ENCODE measurements at places on chromosomes 7 and 10.
A peak's percentile ranks its signal among the peaks of the same experiment; 100 is the strongest.

- no peak for DNase-seq
Measured at GRCh38 chr10:76301950-76302349, 870.5 kb downstream of the LRMDA start.

GRCh38 chr7:3094701-3095445, 51.2 kb upstream of the CARD11 start:
- DNase-seq, result no peak

DNA sequence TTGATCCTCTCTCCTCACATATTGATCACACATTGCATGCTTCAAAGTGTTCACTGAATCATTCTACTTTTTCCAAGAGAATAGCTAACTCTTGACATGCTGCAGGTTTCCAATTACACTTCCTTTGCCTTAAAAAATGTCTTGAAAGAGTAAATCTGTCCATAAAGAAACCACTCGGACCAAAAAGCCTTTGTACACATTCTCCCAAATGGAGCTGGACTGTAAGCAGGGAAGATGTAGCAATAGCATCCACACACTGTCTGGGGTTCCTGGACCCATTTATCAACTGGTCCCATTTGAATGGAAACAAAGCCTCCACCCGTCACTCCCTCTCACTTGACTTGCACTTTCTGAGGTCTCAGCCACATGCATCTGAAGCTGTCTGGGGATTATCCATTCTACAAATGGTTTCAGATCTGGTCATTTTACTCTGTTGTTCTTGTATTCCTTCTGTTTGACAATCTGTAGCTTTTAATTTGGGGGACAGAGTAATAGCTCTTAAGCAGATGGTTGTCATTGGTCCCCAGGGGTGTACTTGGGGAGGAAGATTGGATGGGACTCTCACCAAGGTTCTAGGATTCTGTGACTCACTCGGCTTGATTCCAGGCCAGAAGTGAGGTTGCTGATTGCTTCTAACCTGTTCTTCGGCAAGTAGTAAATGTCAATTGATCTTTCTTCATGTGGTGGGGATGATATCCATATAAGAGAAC, 203.5 kb downstream of the HIBADH start:
- no peak for DNase-seq

GRCh38 chr7:28575241-28575643, 162.9 kb downstream of the CREB5 start:
- no peak for DNase-seq

DNA sequence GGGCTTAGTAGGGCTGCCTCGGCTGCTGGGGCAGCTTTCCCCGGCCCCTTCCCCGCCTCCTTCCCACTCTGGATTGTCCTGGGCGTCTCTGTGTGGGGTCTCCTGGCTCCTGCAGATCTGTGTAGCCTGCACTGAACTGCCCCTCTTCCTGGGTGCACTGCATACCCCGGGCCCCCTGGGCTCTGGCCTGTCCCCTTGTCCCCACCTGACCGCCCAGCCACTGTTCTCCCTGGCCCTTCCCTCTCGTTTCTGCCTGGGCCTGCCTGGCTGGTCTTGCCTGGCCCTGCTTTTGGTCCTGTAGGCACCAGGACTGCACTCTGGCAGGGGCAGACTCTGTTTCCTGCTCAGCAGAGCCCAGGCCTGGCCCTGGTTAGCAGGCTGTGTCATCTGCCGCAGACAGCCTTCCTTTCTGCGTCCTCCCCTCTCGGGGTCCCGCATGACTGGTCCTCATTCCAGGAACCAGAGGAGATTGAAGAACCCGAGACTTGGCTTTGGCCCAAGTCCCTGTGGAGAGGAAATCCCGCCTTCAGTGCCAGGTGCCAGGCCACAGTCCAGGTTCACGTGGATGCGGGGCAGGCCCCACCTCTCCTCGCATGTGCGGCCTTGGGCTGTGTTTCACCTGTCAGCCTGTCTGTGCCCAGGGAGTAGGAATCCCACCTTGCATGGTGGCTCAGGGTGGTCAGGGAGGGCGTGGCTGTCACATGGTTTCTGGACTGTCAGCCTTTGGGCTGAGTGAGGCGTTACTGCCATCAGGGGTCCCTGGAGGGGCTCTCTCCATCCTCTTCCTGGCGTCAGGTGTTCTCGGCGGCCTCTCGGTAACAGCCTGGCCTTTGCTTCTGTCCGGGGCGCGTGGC, 9.2 kb downstream of the INPP5A start:
- no peak for DNase-seq

GRCh38 chr10:100866575-100867098, 46.1 kb upstream of the SLF2 start:
- no peak for DNase-seq

DNA sequence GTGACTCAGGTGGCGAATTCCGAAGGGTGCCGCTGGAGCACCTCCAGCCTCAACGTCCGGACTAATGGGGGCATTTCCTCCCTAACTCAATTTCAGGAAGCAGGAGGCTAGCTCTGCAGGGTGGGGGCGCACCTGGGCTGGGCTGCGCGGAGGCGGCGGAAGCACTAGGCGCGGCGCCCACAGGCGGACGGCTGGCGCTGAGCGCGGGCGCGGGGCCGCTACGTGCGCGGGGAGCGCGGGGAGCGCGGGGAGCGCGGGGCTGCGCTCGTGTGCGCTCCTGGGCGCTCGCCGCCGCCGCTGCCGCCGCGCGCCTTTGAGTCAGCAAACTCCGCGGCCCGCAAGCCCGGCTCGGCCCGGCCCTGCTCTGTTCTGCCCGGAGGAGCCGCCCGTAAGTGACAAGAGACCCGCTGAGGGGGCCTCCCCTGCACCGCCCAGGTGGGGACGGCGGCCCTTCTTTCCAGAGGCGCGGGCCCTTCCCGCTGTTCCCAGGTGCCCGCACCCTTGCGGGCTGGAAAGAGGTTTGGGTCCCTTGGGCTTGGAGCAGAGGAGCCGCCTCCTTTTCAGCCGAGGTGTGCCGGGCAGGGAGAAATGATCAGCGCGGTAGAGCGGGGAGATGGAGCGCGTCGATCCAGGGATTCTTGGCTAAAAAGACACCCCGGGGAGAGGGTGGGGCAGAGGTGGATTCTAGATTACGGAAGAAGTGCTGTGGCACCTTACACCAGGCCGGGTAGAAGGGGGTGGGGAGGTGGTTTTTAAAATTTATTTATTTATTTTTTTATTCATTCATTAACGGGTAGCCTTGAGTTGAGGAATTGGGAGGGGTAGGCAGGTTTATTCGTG, at the start of gene SNX10:
TSS of gene SNX10 (plus strand) at position 164 of the 840 bp plus-strand sequence. CDS start 54,581 bp downstream, outside the sequence.
- DNase-seq, result no peak

DNA sequence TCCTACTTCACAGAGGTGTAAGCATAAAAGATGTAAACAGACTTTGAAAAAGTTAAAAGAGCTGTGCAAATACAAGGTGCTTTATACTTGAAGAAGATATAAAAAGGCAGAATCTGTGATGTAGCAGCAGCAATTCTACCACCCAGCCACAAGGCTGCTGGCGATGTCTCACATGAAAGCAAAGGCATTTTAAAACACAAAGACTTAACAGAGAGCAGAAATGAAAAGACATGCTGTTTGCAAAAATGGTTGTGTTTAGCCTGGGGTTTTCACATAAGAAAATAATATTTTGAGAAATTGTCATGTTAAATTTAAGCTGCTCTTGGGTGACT, 85.5 kb upstream of the ZNF800 start:
- no peak for DNase-seq

GRCh38 chr10:86803156-86803555, 46.7 kb downstream of the BMPR1A start:
- no peak for DNase-seq

GRCh38 chr10:100551738-100552137, 16.0 kb downstream of the HIF1AN start:
- DNase-seq, result no peak

DNA sequence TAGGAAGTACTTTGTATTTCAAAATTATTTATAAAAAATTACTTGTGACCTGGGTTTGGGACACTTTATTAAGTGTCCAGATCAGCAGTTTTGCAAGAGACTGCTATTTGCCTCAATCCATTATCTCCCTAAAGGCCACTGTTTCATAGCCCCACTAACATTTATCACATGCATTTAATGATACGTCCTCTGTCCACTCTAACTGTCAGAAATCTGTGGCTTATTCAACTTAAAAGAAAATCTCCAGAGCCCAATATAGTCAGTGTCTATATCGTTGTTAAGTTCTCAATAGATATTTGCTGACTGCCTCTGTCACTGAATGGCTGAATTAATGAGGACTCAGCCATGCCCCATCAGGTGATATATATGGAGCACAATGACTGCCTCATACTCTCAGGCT, 553.9 kb upstream of the POM121L12 start:
- DNase-seq, result no peak

DNA sequence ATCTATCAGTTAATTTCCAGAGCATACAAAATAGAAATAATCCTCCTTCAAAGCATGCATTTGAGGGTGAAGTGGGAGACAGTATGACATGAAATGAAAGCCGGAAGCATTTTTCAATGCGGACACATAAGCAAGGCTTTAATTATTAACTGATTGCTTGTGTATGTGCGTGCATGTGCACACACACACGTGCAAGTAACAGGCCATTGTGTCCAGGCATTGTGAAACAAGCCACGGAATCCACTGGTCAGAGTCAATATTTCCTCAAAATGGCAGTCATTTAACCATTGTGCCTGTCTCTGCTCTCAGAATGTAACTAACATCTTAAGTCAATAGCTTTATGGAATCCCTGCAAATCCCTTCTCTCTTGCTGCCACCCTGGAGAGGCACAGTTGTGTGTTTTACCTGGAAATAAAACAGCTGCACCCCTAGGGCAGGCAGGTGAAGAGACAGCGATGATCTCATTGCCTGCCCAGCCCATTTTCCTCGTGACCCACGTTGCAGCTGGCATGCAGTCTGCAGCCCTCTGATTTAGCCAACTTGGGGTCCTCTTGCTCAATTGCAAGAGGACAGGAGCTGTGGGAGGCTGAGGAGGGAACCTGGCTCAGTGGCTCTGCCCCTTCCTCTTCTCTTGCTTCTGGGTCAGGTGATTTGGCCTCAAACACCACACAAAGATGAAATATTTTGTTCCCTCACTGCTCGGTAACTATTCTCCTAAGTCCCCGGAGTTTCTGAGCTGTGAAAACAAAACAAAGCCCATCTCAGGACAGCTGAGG, 500.9 kb upstream of the ZMIZ1 start:
- no peak for DNase-seq

GRCh38 chr10:72370201-72370722, 15.5 kb upstream of the DNAJB12 start:
- DNase-seq, result no peak

DNA sequence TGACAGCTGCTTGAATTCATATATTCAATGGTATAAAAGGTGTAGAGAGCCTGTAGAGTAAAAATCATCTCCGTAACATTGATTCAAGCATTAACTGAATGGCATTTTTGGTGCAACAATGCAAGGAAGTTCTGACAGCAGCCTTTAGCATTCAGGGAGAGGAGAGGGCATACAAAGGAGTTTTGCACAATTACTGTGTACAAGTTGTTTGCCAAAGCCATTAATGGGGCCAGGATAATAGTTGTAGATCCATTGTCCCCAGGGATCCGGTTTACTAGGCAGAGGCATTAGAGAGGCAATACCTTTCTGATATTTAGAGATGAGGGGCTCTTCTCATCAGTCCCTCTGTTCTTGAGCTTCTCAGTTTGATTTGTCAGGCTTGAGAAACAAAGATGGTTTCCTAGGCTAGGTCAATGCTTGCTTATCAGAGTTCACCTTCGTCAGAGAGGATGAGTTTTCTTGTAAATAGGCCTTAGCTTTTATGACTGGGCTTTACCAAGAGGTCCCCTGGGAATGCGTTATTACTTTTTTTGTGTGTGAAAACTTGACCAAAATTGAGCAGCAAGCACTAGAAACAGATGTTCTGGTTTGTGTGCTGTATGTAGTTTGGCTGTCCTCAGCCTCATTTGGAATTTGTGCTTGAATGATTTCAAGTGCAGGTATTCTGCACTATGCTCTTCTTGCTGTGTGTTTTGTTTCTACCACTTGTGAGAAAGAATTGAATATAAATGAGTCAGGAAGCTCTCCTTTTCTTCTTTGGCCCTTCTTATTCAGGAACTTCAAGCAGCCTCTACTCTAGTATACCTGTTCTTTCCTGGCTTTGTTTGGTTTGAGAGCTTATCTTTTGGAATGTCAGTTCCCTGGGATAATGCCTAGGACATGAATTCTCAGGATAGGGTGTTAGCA, 32.0 kb downstream of the SND1 start:
- no peak for DNase-seq

- DNase-seq, result no peak
Measured at GRCh38 chr7:80563561-80564327, 51.9 kb upstream of the GNAT3 start.

DNA sequence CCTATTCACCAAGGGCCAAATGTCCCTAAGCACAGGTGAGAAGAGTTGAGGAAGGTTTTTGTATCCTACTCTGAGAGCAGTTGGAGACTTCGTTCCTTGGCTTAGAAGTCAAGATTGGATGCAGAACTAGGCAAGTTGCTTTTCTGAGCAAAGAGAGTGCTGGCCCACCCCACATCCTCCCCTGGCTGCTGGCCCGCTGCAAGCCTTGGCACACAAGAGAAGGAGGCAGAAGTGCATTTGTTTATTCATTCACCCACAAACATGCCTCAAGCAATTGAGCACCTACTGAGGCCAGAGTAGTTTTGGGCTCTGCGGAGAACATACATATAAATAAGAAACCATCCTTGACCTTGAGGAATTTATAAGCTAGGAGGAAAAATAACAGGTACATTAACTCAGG, 318.9 kb downstream of the KCNMA1 start:
- DNase-seq, result peak; percentile 72

DNA sequence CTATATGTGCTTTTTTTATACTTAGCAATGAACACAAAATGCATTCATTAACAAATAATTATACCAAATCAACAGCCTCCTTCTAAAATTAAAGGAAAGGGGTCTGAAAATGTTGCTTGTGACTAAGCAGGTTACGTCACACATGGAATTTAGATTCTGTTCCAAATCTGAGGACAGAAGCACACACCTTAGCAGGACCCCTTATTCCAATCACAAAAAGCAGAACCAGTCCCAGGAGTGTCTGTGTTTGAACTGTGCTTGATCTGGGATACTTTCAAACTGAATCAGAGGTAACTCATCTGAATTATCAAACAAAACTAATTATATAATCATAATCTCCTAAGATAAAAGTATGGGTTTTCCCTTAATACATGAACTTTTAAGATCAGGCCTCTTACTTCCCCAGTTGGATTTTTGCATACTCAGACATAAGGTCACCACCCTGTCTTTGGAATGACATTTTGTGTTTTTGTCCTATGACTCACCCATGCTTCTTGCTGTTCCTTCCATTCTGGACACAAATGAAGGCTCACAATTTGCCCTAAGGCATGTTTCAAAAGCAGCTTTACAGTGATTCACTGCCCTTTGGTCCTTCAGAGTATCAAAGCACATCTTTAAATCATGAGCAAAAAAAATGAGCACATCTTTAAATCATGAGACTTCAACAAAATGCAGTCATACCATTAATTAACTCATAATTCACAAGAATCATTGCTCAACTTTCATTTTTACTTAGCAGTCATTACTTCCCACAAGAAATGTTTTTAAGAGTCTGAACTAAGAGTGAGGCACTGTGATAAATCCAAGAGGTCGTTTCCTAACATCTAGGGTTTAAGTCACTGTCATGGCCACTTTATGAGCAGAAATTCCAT, 35.5 kb downstream of the SEMA3C start:
- peak; percentile 39 for DNase-seq

GRCh38 chr7:30231271-30231670, 53.1 kb upstream of the ZNRF2 start:
- DNase-seq, result no peak

GRCh38 chr10:122877264-122877663, 2.1 kb downstream of the FAM24B start:
- no peak for DNase-seq

- DNase-seq, result no peak
Measured at GRCh38 chr7:137020351-137020750, 151.9 kb downstream of the CHRM2 start.

Measured in breast epithelium (tissue), 4 donors.